ENCODE measurements at places on chromosomes 12 and 14. TPM values are rescaled to one million over a fixed set of nuclear protein-coding genes. Genes with fewer than 3 reads are reported as not detected.

GRCh38 chr14:79809849-79810612 lies 401.3 kb downstream of the DIO2 start:
- DNase-seq: no peak

GRCh38 chr14:60227291-60227690 lies 21.7 kb upstream of the PPM1A start:
- DNase-seq: no peak

Gene PCED1B
- polyA plus RNA-seq: 0.21 TPM

Gene GLT1D1
- 0.06 TPM for polyA plus RNA-seq

Gene KRT6B
- not detected for polyA plus RNA-seq

Data from SK-N-SH (cell line).